ENCODE measurements at places on chromosomes 2 and 18.

GRCh38 chr18:31498574-31499524 lies 872 bp downstream of the DSG2 start:
- peaks cover 2% of the 10 kb centered on the region for H3K27me3 ChIP-seq
- H3K4me3 ChIP-seq = peak overlapping the region; percentile 98
- peak overlapping the region; percentile 77 for H3K27ac ChIP-seq
- H3K36me3 ChIP-seq = peaks cover 3% of the 10 kb centered on the region
- DNase-seq = no peak

- H3K4me1 ChIP-seq = peaks cover 2% of the 10 kb centered on the region
- DNase-seq = no peak
- peaks cover 5% of the 10 kb centered on the region for H3K27me3 ChIP-seq
- no peak overlapping the region for H3K4me3 ChIP-seq
- no peak overlapping the region for H3K27ac ChIP-seq
- H3K36me3 ChIP-seq = no peaks in the 10 kb centered on the region
These were observed 11.6 kb downstream of the CROCC2 start for GRCh38 chr2:240917684-240918257.

DNA sequence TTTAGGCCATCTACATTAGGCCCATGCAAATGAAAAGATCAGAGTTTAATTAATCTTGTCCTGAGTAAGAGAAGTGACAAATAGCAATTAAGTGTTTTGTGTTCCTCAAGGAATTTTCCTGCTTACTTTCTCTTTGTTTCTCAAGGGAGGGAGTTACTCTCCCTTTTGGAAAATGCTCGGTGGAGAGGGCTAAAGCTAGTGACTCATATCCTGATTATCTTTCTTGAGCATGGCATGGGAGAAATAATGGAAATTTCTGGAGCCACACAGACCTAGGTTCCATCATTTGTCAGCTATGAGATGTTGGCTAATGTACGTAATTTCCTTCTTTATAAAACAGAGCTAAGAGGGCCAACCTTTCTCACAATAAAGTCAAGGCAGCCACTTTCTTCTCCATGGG lies 177.1 kb downstream of the ETAA1 start:
- DNase-seq = no peak
- no peak overlapping the region for H3K4me3 ChIP-seq
- no peaks in the 10 kb centered on the region for H3K36me3 ChIP-seq
- no peaks in the 10 kb centered on the region for H3K27me3 ChIP-seq
- H3K27ac ChIP-seq = no peak overlapping the region

DNA sequence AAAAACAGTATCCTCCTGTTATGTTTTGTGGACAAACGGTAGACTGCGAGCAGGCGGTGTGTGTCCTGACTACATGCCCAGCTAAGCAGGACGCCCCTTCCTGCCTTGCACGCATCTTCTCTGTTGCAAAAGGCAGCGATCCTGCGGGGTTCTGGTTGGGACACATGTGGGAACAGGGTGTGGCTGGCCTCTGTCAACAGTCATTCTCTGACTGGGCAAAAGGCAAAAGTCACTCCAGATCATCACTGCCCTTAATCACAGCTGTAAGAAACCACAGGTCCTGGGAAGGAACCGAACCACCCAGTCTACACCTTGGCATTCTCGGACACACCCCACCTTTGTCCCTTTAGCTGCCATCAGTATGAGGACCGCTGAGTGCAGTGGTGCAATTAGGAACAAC lies 44.3 kb upstream of the TMEM87B start:
- DNase-seq = no peak
- H3K4me1 ChIP-seq = peaks cover 6% of the 10 kb centered on the region
- no peak overlapping the region for H3K4me3 ChIP-seq
- H3K27me3 ChIP-seq = peaks cover 2% of the 10 kb centered on the region
- peaks cover 13% of the 10 kb centered on the region for H3K36me3 ChIP-seq

GRCh38 chr18:27715751-27716150 lies 461.2 kb downstream of the CDH2 start:
- H3K4me3 ChIP-seq = no peak overlapping the region
- H3K36me3 ChIP-seq = no peaks in the 10 kb centered on the region
- H3K27ac ChIP-seq = no peak overlapping the region

DNA sequence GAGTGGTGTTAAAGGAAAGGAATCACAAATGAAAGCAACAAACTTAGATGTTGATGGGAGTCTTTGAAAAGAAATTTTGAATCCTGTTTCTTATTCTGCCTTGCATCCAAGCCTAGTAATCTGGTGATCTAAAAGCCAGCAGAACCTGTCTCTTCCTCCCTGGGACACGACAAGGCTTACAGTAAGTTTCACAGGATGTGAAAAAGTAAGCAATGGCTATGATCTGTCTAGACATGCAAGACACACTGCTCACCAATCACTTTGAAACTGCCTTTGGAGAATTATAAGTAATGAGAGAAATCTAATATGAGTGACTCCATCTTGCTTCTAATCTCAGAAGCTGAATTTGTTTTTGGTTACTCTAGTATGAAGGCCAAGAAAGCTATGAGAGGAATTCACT lies 103.7 kb downstream of the KCNH7 start:
- no peak for DNase-seq
- H3K4me1 ChIP-seq = no peaks in the 10 kb centered on the region

- H3K27ac ChIP-seq = no peak overlapping the region
- peaks cover 88% of the 10 kb centered on the region for H3K36me3 ChIP-seq
- no peak for DNase-seq
- H3K27me3 ChIP-seq = peaks cover 2% of the 10 kb centered on the region
- H3K4me3 ChIP-seq = peak overlapping the region; percentile 28
These were observed 119.6 kb downstream of the FEZ2 start for GRCh38 chr2:36478332-36478738.

DNA sequence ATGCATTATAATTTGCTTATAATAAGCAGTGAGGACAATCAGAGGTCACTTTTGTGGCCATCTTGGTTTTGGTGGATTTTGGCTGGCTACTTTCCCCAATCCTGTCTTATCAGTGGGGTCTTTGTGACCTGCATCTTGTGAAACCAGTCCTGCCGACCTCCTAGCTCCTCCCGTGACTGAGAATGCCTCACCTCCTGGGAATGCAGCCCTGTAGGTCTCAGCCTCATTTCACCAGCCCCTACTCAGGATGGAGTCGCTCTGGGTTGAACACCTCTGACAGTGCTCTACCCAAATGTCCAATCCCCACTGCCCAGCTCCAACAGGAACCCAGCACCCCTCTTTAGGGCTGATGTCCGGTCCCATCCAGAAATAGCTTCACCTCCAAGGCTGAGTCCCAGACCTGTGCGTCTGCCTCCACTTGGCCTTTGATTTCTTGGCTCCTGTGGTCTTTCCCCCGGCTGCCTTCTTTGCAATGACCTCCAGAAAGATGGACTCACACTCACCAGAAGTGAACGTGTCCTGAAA lies 31.3 kb upstream of the PXDN start:
- H3K4me1 ChIP-seq = peaks cover 4% of the 10 kb centered on the region
- DNase-seq = no peak
- no peaks in the 10 kb centered on the region for H3K36me3 ChIP-seq
- H3K4me3 ChIP-seq = no peak overlapping the region
- H3K27ac ChIP-seq = no peak overlapping the region
- peaks cover 3% of the 10 kb centered on the region for H3K27me3 ChIP-seq

Measured in endothelial cell (in vitro differentiated cells).